ENCODE measurements at places on chromosomes 11 and 22. TPM values are rescaled to one million over a fixed set of nuclear protein-coding genes. Genes with fewer than 3 reads are reported as not detected.

PRODH gene
- not detected for total RNA-seq

GGTLC3 gene
- total RNA-seq: not detected

FOSL1 gene
- total RNA-seq: 18.0 TPM

SMTNL1 gene
- not detected for total RNA-seq

CASP5 gene
- 0.43 TPM for total RNA-seq

TLCD5 gene
- total RNA-seq: 7.4 TPM

C11orf87 gene
- not detected for total RNA-seq

FZD4 gene
- 13.5 TPM for total RNA-seq

TRIM44 gene
- 20.3 TPM for total RNA-seq

SLC5A4 gene
- not detected for total RNA-seq

MMP11 gene
- 16.0 TPM for total RNA-seq

TSGA10IP gene
- not detected for total RNA-seq

TH gene
- total RNA-seq: not detected

ATP6V1E1 gene
- 128 TPM for total RNA-seq

YPEL4 gene
- total RNA-seq: 0.43 TPM

MYEOV gene
- total RNA-seq: 3.2 TPM

KIRREL3 gene
- total RNA-seq: 9.9 TPM

PKDREJ gene
- total RNA-seq: not detected

OR5B21 gene
- not detected for total RNA-seq

MFRP gene
- total RNA-seq: not detected
